Tibial nerve (tissue), 4 donors: ENCODE measurements at places on chromosomes 16 and 17. TPM values are rescaled to one million over a fixed set of nuclear protein-coding genes. Genes with fewer than 3 reads are reported as not detected.

GRCh38 chr17:74027444-74027843, 176.0 kb upstream of the RPL38 start:
- H3K27me3 ChIP-seq: no peaks in the 10 kb centered on the region
- no peak overlapping the region for H3K4me3 ChIP-seq
- DNase-seq: no peak
- no peaks in the 10 kb centered on the region for H3K36me3 ChIP-seq
- H3K4me1 ChIP-seq: no peaks in the 10 kb centered on the region

GRCh38 chr17:49012769-49013255, 15.6 kb downstream of the IGF2BP1 start:
- no peak overlapping the region for H3K27ac ChIP-seq
- no peaks in the 10 kb centered on the region for H3K36me3 ChIP-seq
- peaks cover 95% of the 10 kb centered on the region for H3K27me3 ChIP-seq
- no peaks in the 10 kb centered on the region for H3K4me1 ChIP-seq
- DNase-seq: no peak

The NPIPB8 gene
- 2.4 TPM for total RNA-seq

DNA sequence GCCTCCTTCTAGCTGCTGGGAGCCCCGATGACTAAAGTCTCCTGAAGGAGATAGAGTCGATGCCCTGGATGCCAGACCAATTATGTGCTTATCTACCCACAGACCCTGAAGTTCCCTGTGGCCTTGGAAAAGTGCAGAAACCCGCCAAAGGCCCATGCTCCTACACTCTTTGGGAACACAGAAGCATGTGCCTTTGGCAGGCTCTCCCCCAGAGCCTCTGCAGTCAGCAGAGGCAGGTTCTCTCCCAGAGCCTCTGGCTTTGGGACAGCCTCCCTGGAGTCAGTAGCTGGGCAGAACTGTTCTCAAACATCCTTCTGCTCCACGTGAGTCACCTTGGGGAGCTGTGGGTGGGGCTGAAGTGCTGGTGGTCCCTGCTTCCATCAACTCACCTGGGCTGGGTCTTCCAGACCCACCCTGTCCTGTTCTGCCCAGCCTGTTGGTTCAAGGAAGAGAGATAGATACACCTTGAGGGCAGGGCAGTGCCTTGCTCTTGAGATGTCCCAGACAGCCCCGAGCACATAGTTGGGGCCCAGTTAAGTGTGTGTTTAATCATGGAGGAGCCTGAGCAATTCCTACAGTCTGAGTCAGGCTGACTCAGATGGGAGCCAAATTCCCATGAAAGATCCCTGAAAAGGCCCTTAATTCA, 3.2 kb upstream of the CDK5RAP3 start:
- no peaks in the 10 kb centered on the region for H3K27me3 ChIP-seq
- H3K27ac ChIP-seq: peak overlapping the region; percentile 67
- H3K36me3 ChIP-seq: no peaks in the 10 kb centered on the region

The GINS3 gene
- total RNA-seq: 5.7 TPM

The NUDT16L1 gene
- total RNA-seq: 30.3 TPM

DNA sequence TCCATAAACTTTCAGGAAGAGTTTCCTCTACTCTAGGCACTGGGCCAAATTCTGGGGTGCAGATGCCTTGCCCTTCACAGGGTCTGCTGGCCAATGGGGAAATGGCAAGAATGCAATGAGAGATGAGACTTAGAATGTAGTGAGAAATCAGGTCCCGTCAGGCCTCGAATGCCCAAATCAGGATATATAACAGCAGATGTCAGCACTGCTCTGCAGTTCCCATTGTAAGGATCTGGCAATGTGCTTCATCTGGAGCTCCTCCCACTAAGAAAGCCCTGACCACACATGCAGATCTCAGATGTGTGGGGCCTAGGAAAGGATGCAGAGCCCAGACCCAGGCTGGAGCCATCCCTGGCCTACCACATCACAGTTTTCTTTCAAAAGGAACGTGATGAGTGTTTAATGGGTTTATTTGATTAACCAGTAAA, 13.9 kb upstream of the LPCAT2 start:
- DNase-seq: peak; percentile 81
- H3K36me3 ChIP-seq: peaks cover 29% of the 10 kb centered on the region
- H3K27ac ChIP-seq: no peak overlapping the region
- no peak overlapping the region for H3K4me3 ChIP-seq
- H3K27me3 ChIP-seq: no peaks in the 10 kb centered on the region

The DHX38 gene
- total RNA-seq: 75.1 TPM

The TEKT5 gene
- total RNA-seq: not detected

GRCh38 chr17:41638941-41639340, 14.6 kb upstream of the KRT17 start:
- H3K27ac ChIP-seq: no peak overlapping the region
- H3K4me3 ChIP-seq: no peak overlapping the region
- no peak for DNase-seq
- no peaks in the 10 kb centered on the region for H3K4me1 ChIP-seq
- no peaks in the 10 kb centered on the region for H3K27me3 ChIP-seq
- H3K36me3 ChIP-seq: no peaks in the 10 kb centered on the region

DNA sequence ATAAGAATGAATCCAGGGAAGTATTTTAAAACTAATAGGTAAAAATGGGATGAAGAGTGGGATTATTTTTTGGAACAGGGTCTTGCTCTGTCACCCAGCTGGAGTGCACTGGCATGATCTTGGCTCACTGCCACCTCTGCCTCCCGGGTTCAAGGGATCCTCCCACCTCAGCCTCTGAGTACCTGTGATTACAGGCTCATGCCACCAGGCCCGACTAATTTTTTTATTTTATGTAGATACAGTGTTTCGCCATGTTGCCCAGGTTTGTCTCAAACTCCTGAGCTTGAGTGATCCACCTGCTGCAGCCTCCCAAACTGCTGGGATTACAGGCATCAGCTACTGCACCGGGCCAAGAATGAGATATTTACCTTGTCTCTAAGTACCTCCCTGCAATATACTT, 22.1 kb downstream of the NSMCE1 start:
- H3K36me3 ChIP-seq: no peaks in the 10 kb centered on the region
- H3K27me3 ChIP-seq: no peaks in the 10 kb centered on the region
- H3K4me1 ChIP-seq: peaks cover 56% of the 10 kb centered on the region
- DNase-seq: no peak
- no peak overlapping the region for H3K27ac ChIP-seq

DNA sequence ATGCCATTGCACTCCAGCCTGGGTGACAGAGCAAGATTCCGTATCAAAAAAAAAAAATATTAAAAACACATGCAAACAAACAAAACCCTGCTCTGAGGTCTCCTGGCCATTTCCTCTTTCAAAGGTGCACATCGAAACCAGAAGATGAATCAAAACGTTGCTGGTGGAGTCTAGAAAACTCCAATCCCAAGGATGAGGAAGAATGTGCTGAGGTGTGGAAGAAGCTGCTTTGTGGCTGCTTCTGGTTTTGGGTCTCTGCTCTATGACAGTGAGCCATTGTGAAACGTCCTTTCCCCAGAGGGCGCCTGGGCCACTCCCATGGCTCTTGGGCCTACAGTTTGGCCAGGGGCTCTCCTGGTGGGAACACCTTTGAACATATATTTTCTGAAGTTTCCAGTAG, 112.6 kb downstream of the IRF8 start:
- H3K27me3 ChIP-seq: no peaks in the 10 kb centered on the region
- H3K27ac ChIP-seq: no peak overlapping the region

DNA sequence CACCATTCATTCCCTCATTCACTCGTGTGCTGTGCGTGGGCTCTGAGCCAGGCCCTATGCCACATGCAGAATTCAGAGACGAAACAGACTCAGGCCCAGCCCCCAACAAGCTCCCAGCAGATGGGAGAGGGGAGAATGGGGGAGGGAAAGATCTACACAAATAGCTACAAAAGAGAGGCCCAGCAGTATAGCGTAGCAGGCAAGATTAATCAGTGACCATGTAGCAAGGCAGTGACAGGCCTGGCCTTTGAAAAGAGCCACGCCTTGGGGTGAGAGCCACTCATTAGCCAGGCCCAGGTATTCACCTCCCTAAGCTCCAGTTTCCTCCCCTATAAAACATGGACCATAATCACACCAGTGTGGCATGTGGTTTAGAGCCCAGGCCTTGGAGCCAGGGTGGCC, 16.4 kb upstream of the KRT19 start:
- peaks cover 17% of the 10 kb centered on the region for H3K4me1 ChIP-seq
- H3K27ac ChIP-seq: no peak overlapping the region
- DNase-seq: no peak
- H3K36me3 ChIP-seq: no peaks in the 10 kb centered on the region
- H3K27me3 ChIP-seq: no peaks in the 10 kb centered on the region

DNA sequence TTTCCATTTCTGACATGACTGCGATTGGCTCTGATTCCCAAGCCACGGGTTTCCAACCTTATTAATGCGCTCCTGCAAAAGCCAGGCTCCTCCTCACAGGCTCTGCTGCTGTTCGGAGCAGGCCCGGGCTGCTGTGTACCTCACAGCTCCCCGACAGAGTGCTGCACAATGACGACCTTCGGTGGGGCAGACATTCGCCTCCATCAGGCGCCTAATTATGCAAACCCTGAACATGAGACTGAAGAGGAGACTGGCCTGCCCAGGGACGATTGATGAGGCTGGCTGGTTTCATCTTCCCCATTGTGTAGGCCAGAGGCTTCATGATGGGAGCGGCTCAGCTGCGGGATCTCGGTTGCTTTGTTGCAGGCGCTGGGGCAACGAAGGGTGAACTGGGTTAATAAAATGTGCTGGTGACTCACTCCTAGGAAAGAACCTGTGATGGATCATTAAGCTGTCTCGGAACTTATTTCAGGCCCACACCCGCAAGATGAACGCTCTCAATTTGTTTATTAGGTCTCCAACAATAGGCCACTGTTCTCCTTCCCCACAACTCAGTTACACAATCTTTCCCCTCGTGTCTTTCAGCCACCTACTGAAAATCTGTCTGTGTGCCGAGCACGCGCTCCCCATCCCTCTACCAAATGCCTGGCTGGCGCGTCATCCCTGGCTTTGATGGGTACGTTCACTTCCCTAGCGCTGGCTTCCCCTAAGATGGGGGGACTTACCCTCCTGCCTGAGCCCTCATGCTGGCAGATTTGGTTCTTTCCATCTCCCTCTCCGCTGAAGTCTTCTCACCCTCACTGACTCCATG, 27.2 kb upstream of the TOB1 start:
- no peaks in the 10 kb centered on the region for H3K36me3 ChIP-seq
- H3K27ac ChIP-seq: peak overlapping the region; percentile 32
- H3K27me3 ChIP-seq: no peaks in the 10 kb centered on the region
- peak; percentile 72 for DNase-seq

The CACNA1H gene
- 6.1 TPM for total RNA-seq

The SLC9A5 gene
- 2.0 TPM for total RNA-seq

GRCh38 chr17:49210158-49211029, at the start of the genes ABI3 and GNGT2:
ABI3 (plus strand) TSS chr17:49210707; CDS start chr17:49210725, 18 bp downstream.
GNGT2 (minus strand) TSS chr17:49210574; CDS start chr17:49207422, 3,152 bp downstream.
- DNase-seq: no peak
- no peak within 1 kb of the TSS for H3K27ac ChIP-seq
- H3K4me3 ChIP-seq: peak within 1 kb of the TSS; percentile 19
- H3K4me1 ChIP-seq: no peaks in the 10 kb centered on the region

DNA sequence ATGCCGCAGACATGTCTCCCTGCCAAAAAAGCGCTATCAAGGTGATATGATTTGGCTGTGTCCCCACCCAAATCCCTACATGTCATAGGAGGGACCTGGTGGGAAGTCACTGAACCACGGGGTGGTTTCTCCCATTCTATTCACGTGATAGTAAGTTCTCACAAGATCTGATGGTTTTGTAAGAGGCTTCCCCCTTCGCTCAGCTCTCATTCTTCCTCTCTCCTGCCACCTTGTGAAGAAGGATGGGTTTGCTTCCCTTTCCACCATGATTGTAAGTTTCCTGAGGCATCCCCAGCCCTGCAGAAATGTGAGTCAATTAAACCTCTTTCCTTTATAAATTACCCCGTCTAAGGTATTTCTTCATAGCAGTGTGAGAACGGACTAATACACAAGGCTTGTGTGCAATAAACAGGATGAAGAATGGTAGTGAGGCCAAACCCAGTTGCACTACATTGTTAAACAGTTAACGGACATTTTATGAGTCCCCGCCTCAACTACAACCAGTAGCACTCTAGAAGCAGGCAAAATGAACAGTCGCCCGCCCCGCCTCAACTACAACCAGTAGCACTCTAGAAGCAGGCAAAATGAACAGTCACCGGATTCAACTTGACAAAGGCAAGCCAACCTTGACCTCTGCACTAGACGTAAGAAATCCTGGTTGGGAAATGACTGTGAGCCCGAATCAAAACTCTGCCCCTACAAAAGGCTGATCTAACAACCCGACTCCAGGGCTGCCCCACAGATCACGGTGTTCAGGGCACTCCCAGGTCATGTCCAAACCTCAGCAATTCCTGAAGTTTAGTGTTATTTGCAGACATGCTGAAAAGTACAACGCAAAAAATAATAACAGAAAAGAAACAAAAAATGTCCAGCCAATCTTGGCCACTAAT, 26.3 kb downstream of the VPS53 start:
- H3K4me1 ChIP-seq: no peaks in the 10 kb centered on the region
- no peaks in the 10 kb centered on the region for H3K27me3 ChIP-seq
- DNase-seq: peak; percentile 32
- H3K4me3 ChIP-seq: no peak overlapping the region

DNA sequence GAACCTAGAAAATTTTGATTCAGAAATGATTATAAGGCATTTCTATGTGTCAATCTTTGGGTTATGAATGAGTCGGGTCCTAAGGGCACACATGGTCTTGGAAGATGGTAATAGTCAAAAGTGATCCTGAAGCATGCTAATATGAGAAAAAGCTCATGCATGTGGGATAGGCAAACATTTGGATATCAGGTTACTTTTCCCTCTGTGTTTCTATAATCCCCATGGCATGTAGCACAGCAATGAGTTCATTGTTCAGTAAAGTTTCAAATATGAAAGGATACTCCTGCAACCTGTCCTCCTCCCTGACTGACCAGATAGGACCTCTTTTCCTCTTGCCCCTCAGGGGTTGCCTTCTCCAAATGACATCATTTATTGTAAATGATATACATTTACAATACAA, 249.9 kb upstream of the MON1B start:
- H3K27ac ChIP-seq: no peak overlapping the region
- DNase-seq: no peak
- no peak overlapping the region for H3K4me3 ChIP-seq
- no peaks in the 10 kb centered on the region for H3K36me3 ChIP-seq
- H3K4me1 ChIP-seq: no peaks in the 10 kb centered on the region
- H3K27me3 ChIP-seq: no peaks in the 10 kb centered on the region

GRCh38 chr17:63954402-63955063, 18.2 kb downstream of the SCN4A start:
- H3K27ac ChIP-seq: no peak overlapping the region
- H3K4me1 ChIP-seq: no peaks in the 10 kb centered on the region
- no peaks in the 10 kb centered on the region for H3K27me3 ChIP-seq
- H3K4me3 ChIP-seq: no peak overlapping the region
- DNase-seq: no peak

The VMO1 gene
- 1.9 TPM for total RNA-seq

- H3K27ac ChIP-seq: peak overlapping the region; percentile 89
- no peak for DNase-seq
- peak overlapping the region; percentile 92 for H3K4me3 ChIP-seq
- no peaks in the 10 kb centered on the region for H3K4me1 ChIP-seq
- peaks cover 57% of the 10 kb centered on the region for H3K36me3 ChIP-seq
Measured at GRCh38 chr17:63826468-63827001, 696 bp upstream of the PSMC5 start.

The OMG gene
- not detected for total RNA-seq
